Activated CD8-positive, alpha-beta memory T cell treated with anti-CD3 and anti-CD28 coated beads for 1 hour (primary cell): ENCODE measurements at places on chromosomes 6 and 20.

GRCh38 chr6:21180155-21180554 is 413.4 kb upstream of the SOX4 start:
- DNase-seq = no peak

GRCh38 chr6:142138876-142139275 is 6.2 kb downstream of the GJE1 start:
- DNase-seq = no peak

GRCh38 chr6:135798751-135799515 is 52.6 kb upstream of the PDE7B start:
- no peak for DNase-seq

DNA sequence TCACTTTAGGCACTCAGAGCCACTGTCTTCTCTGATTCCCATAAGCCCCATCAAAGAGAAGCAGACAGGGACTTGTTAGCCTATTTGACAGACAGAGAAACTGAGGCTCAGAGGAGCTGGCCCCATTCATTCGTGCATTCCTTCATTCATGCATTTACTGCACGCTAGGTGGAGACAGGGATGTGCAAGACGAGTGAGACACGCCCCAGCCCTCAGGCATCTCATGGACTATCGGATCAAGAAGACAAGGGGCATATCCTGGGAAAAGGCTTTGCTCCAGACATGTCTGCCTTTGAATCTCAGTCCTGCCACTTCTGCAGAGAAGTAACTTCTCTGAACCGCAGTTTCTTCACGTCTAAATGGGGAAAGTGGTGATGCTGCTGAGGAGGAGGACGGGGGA is 54.1 kb downstream of the BPIFB1 start:
- DNase-seq = no peak

DNA sequence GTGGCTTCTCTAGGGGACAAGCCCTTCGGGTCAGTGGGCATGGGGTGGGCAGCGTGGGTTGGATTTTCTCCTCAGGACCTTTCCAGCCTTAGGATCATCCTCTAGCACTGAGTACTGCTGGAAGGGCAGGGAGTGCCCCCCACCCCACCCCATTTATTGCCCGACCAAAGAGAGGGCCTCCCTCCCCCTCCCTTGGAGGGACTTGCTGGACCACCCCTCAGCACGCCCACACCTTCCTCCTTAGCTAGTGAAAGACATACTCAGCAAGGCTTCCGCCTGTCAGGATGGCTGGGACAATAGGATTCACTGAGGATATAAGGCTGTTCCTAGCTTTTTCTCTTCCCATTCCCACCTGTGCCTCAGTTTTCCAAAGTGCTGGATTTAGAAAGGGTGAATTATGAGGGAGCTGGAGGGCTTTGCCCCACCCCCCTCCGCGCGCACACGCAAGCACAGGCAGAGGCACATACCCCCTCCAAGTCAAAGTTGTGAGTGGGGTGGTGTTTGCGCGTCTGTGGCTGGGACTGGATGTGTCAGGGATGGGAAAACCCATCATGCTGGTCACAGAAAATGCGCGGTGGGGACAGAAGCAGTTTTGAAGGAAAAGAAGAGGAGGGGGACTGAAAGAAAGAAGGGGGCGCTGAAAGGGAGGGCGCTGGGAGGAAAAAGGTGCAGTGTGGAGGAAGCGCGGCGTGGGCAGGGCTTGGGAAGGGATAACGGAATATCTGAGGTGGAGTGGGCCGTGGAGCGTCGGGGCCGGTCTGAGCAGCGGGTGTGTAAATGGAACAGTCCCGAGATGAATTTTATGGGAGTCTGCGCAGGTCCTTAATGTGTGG is 693 bp upstream of the SLC29A1 start:
- DNase-seq = no peak

DNA sequence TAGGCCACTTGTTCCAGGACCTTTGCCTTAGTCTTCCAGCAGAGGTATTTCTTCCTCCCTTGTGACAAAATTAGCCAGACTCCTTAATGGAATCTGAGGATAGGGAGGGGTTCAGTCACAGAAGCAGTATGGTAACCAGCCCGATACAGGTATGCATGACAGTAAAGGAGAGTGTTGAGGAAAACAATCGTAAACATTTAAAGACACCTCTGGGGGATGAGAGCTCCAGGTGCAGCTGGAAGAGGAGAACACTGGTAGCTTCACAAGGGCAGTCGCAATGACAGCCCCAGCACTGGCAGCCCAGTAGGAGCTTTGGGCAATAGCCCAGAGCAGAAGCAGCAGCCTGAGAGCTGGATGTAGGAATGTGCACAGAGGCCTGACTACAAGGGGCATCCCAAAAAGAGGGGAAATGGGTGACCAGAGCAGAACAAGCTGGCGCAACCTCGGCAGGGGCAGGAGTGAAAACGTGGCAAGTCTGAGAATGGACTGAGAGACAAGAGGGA is 344.9 kb upstream of the JAG1 start:
- DNase-seq = no peak

GRCh38 chr20:44467289-44467883 is 8.3 kb upstream of the TTPAL start:
- DNase-seq = no peak

GRCh38 chr6:73640179-73640750 is 13.5 kb downstream of the SLC17A5 start:
- no peak for DNase-seq

DNA sequence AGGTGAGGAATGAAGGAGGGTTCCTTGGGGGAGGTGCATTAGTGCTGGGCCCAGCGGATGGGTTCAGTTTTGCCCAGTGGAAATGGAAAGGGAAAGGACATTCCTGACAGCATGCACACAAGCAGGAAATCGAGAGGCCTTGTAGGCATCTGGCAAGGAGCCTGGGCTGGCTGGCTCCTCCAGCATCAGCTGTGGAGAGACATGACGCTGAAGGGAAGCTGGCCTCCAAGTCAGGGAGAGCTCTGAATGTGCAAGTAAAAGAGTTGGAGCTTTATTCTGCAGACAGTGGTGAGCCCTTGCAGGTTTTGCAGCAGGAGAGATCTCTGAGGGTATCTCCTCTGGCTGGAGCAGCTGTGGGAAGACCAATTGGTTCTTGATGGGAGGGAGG is 154.3 kb downstream of the MRPL14 start:
- no peak for DNase-seq

- no peak for DNase-seq
These were observed 11.3 kb upstream of the ADRM1 start for GRCh38 chr20:62291251-62292066.

- DNase-seq = no peak
These were observed 157.6 kb downstream of the NFATC2 start for GRCh38 chr20:51384875-51385274.

GRCh38 chr6:35919085-35919826 is 1.6 kb downstream of the SRPK1 start:
- no peak for DNase-seq

GRCh38 chr20:32158351-32158750 is 48.8 kb downstream of the TM9SF4 start:
- no peak for DNase-seq

GRCh38 chr6:72504406-72504805 is 117.5 kb upstream of the KCNQ5 start:
- DNase-seq = no peak

- no peak for DNase-seq
These were observed 38.4 kb downstream of the TMEM242 start for GRCh38 chr6:157284738-157285421.

GRCh38 chr6:29792123-29793035 is 35.2 kb upstream of the HLA-G start:
- DNase-seq = peak; percentile 27

GRCh38 chr6:158717341-158718330 is 67.8 kb downstream of the SYTL3 start:
- no peak for DNase-seq

GRCh38 chr20:20454367-20454766 is 86.5 kb downstream of the INSM1 start:
- no peak for DNase-seq

DNA sequence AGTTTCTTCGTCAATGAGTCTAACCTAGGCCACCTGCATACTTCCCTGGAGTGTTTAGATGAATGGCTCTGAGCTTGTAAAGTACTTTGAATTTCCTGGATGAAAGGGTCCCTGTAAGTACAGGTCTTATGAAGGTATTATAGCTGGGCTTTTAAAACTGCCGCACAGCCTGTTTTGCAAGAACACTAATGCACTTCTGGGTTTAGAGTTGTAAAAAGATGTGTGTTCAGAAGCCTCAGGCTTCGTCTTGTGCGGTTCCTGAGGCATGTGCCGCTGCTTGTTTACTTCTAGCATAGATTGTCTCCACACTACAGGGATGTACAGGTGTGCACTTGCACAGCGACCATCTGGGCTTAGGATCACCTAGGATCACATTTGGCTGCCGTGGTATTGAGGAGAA is 324.5 kb downstream of the SOX4 start:
- DNase-seq = no peak

- no peak for DNase-seq
These were observed 10.6 kb downstream of the TMEM242 start for GRCh38 chr6:157312757-157313156.

DNA sequence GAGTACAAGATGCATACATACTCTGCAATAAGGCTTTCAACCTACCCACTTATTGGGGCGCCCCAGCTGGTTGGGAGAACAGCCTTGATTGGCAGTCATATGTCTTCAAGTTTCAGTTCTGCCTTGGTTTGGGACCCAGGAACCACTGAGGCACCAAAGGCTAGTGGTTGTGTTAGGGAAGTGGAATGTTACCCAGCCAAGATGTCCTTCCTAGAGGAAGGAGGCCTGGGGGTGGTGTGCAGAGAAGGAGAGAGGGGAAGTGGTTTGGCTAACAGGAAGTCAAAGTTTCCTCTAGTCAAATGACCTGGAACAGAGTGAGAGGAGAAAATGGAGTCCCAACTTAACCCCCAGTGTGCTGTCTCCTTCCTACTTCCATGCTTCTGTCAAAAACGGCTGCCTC is 59.4 kb downstream of the CD164 start:
- no peak for DNase-seq

GRCh38 chr6:129874837-129875236 is 13.7 kb upstream of the TMEM244 start:
- no peak for DNase-seq

GRCh38 chr20:17657079-17657825 is 24.8 kb downstream of the RRBP1 start:
- DNase-seq = no peak

- no peak for DNase-seq
These were observed 38.8 kb downstream of the ELOVL5 start for GRCh38 chr6:53309901-53310300.

GRCh38 chr20:53826090-53826489 is 232.5 kb upstream of the ZNF217 start:
- no peak for DNase-seq

- peak; percentile 29 for DNase-seq
These were observed 74.0 kb upstream of the MYL9 start for GRCh38 chr20:36467076-36467999.

- DNase-seq = no peak
These were observed 4.5 kb downstream of the MRPL14 start for GRCh38 chr6:44122801-44123200.

DNA sequence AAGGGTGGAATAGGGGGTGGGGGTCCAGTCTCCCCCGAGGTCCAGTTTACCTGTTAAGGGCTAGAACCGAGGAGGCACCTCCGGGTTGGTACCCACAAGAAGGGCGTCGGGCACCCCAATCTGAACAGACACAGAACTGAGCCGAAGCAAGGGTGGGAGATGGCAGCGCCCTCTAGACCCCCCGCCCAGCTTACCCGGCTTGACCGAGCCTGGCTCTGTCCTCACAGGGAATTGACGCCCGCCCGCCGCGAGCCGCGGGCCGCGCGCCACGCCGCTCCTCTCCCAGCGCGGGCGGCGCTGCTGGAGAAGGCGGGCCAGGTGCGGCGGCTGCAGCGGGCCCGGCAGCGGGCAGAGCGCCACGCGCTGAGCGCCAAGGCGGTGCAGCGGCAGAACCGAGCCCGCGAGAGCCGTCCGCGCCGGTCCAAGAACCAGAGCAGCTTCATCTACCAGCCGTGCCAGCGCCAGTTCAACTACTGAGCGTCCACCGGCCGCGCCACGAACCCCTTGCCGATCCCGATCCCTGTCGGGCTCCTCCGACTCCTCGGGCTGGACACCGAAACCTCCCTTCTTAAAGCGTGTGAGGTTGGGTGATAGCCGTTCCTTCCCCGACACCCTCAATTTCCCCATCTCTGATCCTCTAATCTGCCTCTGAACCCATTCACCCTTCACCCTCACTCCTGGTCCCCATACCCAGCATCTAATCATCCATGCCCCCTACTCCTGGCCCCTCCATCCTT is 5.9 kb downstream of the TP53INP2 start:
- no peak for DNase-seq
